ENCODE measurements at places on chromosomes 3 and 15.
A peak's percentile ranks its signal among the peaks of the same experiment; 100 is the strongest.

DNA sequence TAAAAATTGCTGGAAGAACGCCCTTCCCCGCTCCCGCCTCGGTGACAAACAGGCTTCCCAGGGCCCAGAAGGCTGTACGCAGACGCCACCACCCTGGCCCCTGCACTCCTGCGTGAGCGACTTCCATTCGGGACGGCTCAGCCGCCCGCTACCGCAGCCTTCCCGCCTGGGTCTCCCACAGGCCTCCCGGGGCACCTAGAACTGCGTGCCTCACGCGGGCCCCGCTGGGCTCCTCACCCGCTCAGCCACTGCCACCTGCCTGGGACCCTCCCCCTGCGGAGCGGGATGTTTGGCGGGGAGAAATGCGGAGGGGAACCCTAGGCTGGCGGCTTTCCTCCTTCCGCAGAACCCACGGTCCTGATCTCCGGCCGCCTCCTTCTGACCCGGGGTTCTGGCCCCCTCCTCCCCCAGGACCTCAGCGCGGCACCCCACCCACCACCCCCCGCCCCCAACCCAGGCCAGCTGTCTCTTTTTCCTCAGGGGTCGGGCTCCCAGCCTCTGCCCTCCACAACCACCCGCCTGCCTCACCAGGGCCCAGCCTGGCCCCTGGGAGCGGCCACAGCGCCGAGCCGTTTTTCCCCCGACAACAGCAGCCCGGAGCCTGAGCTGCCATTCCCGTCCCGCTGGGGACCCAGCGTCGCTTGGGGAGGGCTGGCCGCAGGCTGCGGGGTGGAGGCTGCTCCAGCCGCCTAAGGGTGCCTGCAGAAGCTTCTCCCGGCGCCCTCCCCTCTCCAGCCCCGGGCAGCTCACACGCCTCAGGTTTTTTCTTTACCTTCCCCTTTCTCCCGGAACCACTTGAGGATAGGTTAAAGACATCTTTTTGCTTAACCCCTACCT, 27.6 kb upstream of the RAB7A start:
- peak; percentile 53 for DNase-seq

- no peak for DNase-seq
Observed at GRCh38 chr15:83358972-83359564, 74.6 kb upstream of the BNC1 start.

DNA sequence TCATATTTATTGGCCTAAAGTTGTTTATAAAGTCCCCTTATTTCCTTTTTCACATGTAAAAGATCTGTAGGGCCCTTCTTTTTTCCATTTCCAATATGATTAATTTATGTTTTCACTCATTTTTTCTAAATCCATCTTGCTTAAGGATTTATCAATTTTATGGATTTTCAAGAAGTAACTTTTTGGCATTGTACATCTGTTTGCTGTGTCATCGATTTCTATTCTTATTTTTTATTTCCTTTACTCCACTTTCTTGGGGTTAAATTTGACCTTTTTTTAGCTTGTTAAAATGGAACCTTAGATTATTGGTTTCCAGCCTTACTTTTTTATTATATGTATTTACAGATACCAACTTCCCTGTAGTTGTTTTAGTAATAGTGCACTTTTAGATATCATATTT, 207.9 kb downstream of the LRTM1 start:
- no peak for DNase-seq

DNA sequence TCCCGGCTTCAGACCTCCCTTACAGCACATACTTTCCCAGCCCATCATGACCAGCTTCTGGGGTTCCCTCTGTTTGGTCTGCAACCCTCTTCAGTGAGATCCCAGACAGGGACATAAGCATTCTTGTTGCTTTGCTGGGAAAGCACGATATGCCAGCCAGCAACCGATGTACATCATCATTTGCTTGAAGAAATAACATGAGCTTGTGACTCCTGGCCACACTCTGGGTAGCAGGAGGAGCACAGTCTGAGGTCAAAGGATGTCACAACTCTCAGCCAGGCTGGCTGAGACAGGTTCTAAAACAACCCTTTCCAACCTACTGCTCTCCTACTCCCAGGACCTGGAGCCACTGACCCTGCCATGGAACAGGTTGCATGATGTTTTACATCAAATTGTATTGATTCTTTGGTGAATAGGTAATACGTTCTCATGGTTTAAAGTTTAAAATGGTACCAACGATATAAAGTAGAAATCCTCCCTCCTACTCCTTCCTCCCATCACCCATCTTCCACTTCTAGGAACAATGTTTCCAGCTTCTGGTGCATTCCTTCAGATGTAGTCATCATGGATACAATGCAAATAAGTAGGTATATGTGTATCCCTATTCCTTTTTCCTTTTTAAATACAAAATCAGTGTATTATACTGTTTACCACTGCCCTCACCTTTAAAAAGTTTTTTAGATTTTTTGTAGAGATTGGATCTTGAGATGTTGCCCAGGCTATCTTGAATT, 190.3 kb downstream of the OPA1 start:
- no peak for DNase-seq

- no peak for DNase-seq
Observed at GRCh38 chr3:123658852-123659206, 74.0 kb upstream of the HACD2 start.

DNA sequence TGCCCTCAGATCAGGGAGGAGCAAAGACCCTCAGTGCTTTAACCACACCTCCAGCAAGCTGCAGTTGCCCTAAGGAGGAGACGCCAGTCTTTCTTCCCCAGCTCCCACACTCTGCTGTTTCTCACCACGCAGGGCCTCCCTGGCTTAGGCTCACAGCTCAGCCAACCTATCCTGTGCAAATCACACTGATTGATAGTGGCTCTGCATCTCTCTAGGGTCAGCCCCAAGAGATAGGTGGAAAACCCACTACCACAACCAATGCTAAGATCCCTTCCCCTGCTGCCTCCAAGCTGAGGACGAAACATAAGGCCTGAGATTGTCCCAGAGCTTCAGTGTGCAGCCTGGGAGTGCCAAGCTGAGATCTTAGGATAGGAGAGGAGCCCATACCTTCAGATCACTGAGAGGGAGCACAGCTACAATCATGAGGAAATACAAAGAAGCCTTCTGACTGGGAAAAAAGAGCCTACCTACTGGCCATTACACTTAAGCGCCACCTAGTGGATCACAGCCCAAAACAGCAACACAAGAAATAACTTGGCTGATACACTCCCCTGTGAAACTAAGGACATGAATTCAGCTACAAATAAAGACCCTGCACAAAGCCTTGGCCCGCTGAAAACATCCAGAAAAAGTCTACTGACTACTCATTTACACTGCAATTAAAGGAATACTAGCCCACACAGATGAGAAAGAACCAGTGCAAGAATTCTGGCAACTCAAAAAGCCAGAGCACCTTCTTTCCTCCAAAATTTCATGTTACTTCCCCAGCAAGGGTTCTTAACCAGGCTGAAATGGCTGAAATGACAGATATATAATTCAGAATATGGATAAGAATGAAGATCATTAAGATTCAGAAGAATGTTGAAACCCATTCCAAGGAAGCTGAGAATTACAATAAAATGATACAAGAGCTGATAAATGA, 271.5 kb upstream of the DCBLD2 start:
- DNase-seq: no peak

GRCh38 chr3:61669203-61669602, 107.8 kb downstream of the PTPRG start:
- no peak for DNase-seq

DNA sequence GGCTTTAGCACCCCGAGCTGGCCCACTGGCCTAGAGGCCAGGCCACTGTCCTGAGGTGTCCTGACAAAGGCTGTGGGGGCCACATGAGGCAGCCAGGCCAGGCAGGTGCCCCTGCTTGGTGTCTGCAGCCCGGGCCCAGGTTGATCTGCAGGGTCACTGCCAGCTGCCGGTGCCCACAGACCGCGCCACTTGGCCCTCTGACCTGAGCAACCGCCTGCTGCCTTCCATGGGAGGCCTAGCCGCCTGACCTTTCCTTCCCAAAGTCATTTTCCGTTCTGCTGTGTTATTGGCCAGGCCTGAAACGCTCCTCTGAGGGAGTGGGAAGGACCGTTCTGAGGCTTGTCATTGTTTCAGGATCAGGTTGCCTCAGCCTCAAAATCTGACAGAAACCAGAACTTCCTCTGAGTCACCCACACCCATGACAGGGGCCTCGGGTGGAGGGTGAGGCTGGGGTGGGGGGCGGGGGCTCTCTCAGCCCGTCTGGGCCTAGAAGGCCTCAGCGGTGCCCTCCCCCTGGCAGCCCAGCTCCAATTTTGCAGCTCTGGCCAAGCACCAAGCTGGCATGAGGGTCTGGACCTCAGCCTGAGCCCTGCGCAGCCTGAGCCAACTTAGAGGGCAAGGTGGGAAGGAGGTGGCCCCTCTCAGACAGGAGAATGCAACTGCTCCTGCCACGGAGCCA, 140.7 kb upstream of the MEF2A start:
- DNase-seq: no peak

- no peak for DNase-seq
Observed at GRCh38 chr3:46693038-46693891, at the start of gene ALS2CL. Gene ALS2CL, minus strand, starts transcription at chr3:46693679. Its CDS starts 4,239 bp downstream, at chr3:46689440.

DNA sequence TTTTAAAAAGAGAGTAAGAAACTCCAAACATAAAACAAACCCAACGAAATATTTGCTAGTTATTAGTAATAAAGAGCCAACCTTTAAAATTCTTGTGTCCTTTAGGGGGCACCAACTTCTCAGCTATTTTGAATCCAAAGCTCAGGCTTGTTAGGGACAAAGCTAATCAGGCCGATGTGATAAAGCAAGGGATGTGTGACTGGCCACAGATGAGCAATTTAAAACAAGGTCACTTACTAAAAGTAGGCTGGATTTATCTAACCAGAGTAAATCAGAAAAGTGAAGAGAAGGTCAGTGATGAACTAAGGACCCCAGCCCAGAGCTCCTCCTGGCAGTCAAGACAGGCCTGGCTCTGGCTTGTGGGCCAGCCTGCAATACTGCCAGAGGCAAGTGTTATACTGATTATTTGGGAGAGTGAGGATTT, 108.5 kb downstream of the CYP19A1 start:
- no peak for DNase-seq

- no peak for DNase-seq
Observed at GRCh38 chr3:156577736-156578135, 22.8 kb upstream of the SSR3 start.

DNA sequence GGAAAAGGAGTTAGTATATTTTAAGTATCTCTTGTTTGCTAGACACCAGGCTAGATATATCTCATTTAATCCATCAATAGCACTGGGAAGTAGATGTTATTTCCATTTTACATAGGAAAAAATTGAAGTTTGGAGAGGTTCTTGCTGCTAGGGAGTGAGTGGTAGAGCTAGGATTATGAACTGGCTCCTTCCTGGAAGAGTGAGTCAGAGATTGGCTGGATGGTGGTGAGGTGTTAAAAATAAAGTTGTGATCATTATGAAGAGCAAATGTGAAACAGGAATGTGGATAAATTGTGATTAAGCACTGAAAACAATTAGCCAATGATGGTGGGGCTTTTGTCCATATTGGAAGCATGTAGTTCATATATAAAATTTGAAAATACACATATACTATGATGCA, 234.2 kb downstream of the WNT5A start:
- no peak for DNase-seq

DNA sequence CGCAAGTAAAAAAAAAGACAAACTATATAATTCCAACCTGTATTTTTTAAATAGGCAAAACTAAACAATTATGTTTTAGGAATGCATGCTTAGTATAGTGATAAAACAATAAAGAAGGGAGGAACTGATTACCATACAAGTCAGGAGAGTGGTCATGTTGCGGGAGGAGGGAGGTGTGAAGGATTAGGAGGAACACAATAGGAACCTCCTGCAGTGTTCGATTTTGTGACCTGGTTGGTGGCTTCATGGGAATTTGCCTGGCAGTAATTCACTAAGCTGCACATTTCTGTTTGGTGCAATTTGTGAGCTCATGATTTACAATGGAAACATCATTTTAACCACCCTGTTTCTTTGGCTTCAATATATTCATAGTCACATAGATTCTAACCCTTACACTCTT, 78.3 kb downstream of the TPRA1 start:
- no peak for DNase-seq

- no peak for DNase-seq
Observed at GRCh38 chr3:19046440-19046839, 101.9 kb upstream of the KCNH8 start.

DNA sequence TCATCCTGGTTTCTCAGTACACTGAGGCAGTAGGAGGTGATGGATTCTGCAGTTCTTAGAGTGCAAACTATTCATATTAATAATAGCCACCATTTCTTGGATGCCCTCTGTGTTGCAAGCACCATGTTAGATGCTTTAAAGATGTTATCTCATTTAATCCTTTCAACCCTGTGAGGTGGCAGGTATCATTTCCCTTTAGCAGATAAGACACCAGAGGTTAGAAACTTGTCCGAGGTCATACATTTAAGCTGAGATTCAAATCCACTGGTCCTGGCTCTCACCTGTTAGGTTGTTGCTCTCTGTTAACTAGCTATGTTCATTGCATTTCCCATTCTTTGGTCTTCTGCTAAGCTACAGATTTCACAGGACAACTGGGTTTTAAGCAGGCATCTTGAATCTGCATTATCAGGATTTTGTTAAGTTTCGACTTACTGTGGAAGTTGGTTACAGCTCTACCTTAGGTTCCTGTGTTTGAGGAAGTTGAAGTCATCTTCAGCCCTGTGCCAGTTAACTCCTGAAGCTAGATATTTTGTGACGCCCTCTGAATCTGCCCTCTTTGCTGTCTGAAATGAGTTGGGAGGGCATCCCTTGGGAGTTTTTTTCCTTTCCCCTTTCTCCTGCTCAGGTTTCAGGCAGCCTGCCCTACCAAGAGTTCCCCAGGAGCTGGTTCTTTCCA, 6.4 kb downstream of the PDE8A start:
- no peak for DNase-seq

DNA sequence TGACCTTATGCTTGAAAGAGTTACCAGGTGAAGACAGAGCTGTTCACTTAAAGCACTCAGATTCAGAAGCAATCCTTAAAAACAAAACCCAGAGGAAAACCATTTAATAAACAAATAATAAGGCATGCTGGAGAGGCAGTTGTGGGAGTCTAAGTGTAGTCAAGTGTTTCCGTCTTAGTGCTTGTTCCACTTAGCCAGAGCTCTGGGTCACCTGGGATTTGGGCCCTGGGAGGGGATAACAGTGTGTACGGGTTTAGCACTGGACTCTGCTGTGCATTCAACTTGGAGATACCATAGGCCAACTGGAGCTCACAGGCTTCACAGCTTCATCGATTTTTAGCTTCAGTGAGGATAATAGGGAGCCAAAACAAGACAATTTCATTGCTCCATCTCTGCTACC, 444.6 kb downstream of the CNTN4 start:
- DNase-seq: no peak

- DNase-seq: no peak
Observed at GRCh38 chr15:64847016-64847415, 5.3 kb downstream of the PLEKHO2 start.

DNA sequence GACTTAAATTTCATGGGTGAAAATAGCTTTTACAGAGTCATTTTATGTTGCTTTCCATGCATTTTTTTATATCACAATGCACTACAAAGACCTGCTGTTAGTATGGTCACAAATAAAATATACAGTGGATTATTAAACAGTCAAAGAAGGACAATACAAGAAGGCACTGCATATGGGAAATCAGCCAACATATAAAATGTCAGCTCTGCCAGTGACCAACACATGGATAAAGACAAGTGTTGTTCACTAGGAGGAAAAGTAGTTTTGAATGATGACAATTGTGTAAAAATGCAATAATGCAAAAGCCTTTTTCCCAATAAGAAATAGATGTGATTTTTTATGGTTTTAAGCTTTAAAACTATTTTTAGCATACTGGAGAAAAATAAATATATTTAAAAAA, 425.3 kb upstream of the CBLB start:
- DNase-seq: no peak

- DNase-seq: no peak
Observed at GRCh38 chr15:50224606-50225005, 40.9 kb downstream of the HDC start.

Data from NCI-H2107 (cell line).